ENCODE measurements at places on chromosomes 12 and 14.

GRCh38 chr14:78700236-78700635 lies 530.1 kb downstream of the NRXN3 start:
- DNase-seq: no peak

DNA sequence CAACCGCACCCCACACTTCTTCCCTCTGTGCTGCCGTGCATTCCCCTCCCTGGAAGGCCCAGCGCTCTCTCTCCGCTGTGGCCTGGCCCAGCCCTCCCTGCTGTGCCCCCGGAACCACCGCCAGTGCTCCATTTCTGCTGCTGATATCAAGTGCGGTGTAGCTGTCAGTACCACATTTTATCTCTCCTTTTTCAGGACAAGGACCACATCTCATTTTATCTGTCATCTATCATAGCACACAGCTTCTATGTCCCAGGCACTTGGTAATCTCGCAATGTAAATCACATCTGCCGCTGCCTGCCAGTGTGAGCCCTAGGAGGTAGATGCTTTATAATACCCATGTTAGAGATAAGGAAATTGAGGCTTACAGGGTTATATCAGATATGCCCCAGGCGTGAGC lies 18.3 kb downstream of the IL31 start:
- DNase-seq: no peak

GRCh38 chr12:59067083-59067482 lies 146.8 kb upstream of the LRIG3 start:
- no peak for DNase-seq

DNA sequence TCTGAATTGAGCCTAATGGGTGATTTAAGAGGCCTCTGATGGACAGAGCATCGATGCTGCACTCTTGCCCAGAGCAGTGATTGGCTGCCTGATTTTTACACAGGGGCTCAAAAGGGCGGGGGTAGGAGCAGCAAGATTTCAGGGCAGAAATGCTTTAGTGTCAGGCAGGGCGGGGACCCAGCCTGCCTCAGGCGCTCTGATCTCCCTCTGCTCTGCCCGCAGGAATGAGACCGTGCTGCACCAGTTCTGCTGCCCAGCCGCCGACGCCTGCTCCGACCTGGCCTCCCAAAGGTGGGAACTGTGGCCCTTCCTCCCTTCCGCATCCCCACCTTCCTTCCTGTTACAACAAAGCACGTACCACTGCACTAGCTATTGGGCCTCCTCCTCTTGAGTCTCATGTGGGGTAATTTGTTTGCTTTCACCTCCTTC lies 32.4 kb downstream of the IQSEC3 start:
- DNase-seq: no peak

GRCh38 chr12:3038926-3039510 lies 38.2 kb upstream of the TSPAN9 start:
- no peak for DNase-seq

DNA sequence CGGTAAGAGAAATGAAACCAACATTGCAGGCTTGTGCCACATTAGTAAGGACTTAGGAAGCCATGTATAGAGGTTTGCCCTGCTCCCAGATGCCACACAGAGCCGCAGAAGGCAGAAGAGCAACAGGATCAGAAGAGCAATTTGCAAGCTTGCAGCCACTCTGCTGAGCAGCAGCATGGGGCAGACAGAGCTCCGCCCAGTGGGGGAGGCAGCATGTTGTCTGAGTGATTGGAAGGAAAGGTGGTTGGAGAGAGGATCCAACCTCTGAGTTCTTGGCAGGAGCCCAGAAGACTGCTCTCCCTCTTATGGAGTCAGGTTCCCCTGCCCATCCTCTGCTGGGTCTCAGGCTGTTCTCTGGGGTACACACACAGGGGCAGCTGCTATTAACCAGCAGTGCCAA lies 2.3 kb upstream of the KRT6A start:
- no peak for DNase-seq

GRCh38 chr12:90851800-90852718 lies 102.9 kb downstream of the CCER1 start:
- DNase-seq: no peak

DNA sequence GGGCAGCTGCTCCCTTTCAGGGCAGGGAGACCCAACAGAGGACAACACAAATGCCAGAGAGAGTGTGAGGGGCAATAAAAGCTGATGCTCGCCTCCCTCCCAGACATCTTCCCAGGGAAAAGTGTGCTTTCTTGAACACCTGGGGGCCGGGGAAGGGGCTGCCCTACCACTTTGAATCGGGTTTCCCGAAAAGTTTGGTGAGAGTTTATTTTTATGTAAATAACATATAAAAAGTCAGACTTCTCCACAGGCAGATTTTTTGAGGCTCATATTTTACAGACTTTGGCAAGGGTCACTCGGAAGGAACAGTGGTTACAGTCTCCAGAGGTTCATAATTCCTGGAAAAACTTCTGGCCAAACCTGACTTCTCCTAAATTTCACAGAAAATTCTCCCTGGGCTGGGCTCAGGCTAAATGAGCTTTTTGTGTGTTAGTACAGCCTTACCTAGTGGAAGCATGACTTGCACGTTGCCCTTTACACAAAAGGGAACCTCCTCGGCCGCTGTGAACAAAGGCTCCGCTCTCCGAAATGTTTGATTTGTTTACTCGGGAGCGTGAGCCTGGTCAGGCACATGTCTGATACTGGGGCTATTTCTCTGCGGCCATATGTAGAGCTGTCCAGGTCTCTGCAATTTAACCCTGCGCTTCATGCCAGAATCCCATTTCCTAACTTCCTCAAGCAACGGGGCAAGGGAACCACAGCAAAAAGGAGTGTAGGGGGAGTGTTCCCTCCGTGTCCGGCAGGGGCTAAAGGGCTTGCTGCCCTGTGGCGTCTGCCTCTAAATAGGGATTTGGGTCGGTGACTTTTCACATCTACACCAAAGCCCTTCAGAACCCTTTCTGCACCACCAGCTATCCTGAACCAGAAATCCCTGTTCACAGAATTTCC lies 3.4 kb downstream of the RTL1 start:
- DNase-seq: no peak

DNA sequence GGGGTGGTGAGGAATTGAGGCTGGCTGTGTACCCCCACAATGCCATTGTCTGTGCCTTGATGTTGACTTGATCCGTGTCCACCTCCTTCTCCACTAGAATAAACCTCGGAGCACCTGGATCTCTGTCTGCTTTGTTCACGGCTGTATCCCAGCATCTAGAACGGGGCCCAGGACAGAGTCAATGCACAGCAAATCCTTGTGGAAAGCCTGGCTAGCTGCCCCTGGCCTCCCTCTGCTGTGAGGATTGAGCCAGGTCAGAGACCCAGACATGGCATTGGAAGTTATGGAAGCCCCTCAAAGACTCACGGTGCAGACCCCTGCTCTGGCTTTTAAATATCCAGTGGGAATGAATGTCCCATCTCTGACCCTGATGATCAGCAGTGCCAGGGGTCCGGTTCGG lies 109.2 kb downstream of the SCARB1 start:
- no peak for DNase-seq

GRCh38 chr12:85369365-85370154 lies 89.5 kb downstream of the ALX1 start:
- DNase-seq: no peak

- DNase-seq: no peak
Measured at GRCh38 chr12:68080577-68080976, 79.0 kb downstream of the IFNG start.

GRCh38 chr12:26274441-26275312 lies 79.3 kb downstream of the SSPN start:
- DNase-seq: no peak

DNA sequence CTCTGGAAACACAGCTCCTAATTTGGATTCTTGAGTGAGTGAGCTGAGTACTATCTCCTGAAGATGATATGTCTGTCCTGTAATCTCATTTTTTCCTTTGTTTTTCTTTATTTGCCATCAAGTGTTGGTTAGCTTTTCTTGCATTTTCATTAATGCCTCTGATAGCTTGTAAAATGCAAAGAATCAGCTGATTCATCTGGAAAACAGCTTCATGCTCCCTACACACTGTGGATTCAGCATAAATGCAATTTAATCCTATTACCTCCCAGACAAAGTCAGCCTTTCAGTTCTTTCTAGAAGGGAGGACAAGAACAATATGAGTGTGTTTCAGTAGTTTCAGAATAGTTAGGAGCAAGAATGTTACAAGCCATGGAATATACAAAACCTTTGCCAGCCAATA lies 79.4 kb downstream of the DACT1 start:
- no peak for DNase-seq

DNA sequence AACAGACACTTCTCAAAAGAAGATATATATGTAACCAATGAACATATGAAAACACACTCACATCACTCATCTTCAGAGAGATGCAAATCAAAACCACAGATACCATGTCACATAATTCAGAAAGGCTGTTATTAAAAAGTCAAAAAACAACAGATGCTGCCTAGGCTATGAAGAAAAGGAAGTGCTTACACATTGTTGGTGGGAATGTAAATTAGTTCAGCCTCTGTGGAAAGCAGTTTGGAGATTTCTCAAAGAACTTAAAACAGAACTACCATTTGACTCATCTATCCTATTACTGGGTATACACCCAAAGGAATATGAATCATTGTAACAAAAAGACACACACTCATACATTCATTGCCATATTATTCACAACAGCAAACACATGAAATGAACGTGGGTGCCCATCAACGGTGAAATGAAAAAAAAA lies 35.1 kb downstream of the EIF2S3B start:
- no peak for DNase-seq

DNA sequence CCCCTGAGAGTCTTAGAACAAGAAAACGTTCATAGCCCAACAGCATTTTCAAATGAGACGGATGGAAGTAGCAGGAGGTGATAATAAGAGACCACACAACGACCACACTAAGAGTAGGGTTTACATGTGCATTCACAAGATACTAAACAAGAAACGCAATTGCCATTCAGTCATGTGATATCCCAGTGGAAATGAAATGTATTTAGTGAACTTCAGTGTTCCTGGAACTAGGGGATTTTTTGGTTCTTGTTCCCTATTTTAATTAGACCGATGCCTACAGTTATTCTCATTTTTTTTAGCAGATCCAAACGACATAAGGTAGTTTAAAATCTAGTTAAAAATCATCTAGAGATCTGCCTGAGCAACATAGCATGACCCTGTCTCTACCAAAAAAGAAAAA lies 150.0 kb downstream of the GPR65 start:
- DNase-seq: no peak

DNA sequence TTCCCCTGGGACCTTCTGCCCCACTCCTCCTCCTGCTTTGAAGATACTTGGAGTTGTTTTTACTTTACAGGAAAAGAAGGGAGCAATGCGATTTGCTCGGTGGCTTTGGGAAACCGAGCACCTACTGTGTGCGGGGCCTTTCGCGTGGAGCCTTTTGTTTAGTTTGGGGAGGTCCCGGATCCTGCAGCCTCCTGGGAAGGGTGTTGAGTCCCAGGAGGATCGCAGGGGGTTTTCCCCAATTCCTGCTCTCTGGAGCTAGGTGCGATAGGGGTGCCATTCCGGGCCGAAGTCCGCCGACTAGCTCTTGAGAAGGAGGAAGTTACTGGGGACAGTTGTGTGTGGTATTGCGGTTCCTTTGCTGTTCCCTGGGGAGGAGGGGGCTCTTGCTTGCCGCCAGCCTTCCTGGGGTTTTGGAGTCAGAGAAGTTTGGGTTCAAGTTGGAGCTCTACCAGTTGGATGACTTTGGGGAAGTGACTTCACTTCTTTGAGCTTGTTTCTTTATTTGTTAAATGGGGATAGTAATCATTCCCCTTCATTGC lies 1.1 kb downstream of the BRI3BP start:
- DNase-seq: no peak

GRCh38 chr12:56616925-56617324 lies 13.2 kb downstream of the BAZ2A start:
- DNase-seq: no peak

DNA sequence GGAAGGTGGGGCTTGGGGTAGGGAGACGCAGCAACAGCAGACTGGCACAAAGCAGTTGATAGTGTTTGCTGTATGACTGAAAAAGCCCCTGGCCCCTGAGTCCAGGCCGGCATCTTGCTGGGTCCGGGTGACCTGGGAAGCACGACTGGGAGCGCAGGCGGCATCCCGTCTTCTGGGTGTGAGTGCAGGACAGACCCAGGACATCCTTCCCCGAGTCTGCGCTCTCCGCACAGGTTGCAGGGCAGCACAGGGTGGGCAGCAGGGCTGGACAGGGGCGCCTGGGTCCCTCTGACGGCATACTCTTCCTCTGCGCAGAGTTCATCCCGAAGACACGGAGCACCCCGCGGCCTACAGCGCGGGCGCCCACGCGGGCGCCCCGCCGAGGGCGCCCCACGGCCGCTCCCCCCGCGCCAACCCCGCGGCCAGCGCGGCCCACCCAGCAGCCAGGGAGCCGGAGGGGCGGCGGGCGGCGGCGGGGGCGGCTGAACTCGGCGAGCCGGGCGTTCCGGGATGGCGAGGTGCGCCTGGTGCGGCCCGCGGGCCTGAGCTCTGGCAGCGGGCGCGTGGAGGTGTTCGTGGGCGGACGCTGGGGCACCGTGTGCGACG lies 9.2 kb upstream of the CYP46A1 start:
- DNase-seq: no peak

DNA sequence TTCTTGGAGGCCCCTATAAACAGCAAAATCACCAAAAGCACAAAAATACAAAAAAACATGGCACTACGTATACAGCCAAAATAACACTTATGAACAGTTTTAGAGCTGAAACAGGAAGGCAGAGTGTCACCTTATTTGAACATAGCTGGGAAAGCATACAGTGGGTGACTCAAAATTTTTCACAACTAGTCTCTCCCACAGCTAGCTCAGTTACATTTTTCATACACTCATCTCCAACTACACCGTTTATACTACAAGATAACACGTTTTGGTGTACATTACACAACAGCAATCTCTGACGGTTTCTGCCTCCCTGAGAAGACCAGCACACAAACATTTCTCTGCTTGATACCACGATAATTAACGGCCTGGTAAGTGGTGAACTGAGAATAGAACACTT lies 2.9 kb downstream of the RAD52 start:
- DNase-seq: no peak

GRCh38 chr14:91342206-91342760 lies 75.3 kb downstream of the CCDC88C start:
- no peak for DNase-seq

GRCh38 chr14:70148911-70149595 lies 39.7 kb downstream of the SLC8A3 start:
- no peak for DNase-seq

GRCh38 chr12:121812320-121812871 lies 8.6 kb downstream of the SETD1B start:
- peak; percentile 83 for DNase-seq

DNA sequence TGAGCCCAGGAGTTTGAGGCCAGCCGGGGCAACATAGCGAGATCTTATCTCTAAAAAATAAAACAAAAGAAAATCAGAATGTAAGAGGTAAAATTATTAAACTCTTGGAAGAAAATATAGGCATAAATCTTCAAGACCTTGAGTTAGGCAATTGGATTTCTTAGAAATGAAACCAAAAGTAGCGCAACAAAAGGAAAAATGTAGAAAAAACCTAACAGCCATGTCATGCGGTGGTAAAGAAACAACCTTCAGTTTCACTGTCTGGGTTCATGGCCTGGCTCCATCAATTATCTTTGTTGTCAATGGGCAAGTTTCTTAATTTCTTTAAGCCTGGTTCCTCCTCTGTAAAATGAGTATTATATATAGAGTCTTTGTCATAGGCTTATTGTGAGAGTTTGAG lies 5.6 kb upstream of the GCH1 start:
- DNase-seq: no peak
